GM20000 (cell line): ENCODE measurements at places on chromosomes 1 and 21.

- no peak for DNase-seq
Observed at GRCh38 chr21:44090325-44090724, 16.9 kb upstream of the PWP2 start.

GRCh38 chr1:116940814-116941599 is 31.3 kb downstream of the PTGFRN start:
- DNase-seq: no peak

DNA sequence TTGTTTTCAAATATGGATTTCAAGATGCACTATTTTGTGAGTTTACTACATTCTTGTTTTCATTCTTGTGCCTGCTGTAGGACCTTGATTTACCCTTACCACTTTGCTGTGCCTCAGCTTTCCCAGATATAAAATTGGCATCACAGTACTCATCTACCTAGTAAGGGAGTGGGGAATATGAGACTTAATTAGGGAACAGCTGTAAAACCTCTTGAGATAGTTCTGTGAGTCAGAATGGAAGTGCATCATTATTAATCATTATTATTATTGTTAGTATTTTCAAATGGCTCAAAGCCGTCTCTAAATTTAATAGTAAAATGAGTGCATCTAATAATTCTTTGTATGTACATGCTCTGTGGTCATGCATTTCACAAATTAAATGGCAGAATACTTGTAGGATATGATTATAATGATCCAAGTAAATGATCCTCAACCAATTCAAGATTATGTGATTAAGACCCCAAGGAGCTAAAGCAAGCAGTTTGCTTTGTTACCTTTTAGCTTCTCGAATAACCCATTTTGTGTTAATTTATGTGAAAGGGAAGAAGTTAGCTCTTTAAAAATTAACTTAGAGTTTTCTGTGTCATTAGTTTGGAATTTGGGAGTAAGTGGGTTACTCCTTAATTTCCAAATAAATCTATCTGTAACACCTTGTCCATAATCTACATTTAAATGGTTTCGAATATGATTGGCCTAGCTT is 155.4 kb downstream of the NFIA start:
- no peak for DNase-seq

GRCh38 chr1:89198491-89199072 is at the start of gene GBP4:
Gene GBP4 (minus strand): TSS chr1:89198942. CDS start chr1:89198834, 108 bp downstream.
- peak; percentile 52 for DNase-seq

DNA sequence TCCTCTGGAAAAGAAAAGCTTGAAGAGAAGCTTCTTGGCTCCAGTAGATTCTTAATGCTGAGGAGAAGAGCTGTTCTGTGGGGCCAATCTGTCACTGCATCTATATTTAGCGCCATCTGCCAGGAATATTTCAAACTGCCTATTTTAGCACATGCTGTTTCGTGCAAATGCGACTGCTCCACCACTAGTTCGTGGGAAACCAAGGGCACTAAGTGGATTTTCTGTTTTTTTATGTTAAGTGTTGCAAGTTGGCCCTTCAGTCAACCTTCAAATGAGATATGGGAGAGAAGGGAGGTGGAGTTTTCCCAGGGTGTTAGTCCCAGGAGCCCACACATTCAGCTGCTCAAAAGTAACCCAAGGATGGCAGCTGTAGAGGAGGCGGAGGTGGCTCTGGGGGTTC is 91.9 kb downstream of the TSEN15 start:
- no peak for DNase-seq

- no peak for DNase-seq
Observed at GRCh38 chr1:203278082-203278884, 27.0 kb upstream of the BTG2 start.

GRCh38 chr1:16199700-16200099 is 12.8 kb downstream of the ARHGEF19 start:
- DNase-seq: no peak
